AG20443 (cell line): ENCODE measurements at places on chromosomes 7 and 10.

DNA sequence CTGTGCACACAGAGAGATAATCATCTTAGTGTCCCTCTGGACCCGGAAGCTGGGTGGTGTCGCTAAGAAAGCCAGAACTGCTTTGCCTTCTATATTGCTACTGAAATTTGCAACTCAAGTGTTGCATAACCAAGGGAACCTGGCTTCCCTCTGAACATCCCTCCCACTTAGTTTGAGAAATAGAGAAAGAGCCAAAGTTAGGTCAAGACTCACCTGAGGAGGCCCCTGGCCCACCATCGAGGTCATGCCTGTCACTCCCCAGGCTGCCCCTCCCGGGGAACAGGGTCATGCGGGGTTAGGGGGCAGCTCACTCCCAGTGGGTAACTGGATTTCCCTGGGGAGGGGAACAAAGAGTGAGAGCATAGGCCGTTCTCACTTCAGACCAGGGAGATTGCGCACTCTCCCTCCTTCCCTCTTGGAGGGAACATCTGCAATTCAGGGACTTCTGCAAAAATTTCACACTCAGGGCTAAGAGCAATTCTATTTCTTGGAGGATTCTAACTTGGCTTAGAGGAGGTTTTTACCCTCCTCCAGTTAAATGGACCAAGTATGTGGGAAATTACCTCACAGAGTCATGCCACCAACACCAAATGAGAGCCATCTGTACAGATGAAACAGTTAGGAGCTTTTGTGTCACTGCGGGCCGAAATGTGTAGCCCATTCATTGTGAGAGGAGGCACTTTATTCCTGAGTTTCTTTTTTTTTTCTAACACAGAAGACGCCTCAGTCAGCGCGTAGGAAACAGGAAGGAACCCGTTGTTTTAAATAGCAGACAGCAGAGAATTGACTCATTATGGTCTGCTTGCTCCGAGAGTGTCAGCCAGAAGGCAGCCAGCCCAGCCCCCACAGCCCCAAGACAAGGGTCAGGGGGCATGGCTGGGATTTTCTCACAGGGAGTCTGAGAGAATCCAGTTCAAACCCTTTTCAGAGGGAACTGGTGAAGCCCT, 221.3 kb downstream of the ARHGAP12 start:
- peak; percentile 78 for DNase-seq

- peak; percentile 20 for DNase-seq
Measured at GRCh38 chr10:49550563-49550962, 11.6 kb upstream of the ERCC6 start.

- no peak for DNase-seq
Measured at GRCh38 chr10:21022821-21023220, 125.7 kb upstream of the NEBL start.

- no peak for DNase-seq
Measured at GRCh38 chr10:86301971-86302370, 64.6 kb downstream of the GRID1 start.

DNA sequence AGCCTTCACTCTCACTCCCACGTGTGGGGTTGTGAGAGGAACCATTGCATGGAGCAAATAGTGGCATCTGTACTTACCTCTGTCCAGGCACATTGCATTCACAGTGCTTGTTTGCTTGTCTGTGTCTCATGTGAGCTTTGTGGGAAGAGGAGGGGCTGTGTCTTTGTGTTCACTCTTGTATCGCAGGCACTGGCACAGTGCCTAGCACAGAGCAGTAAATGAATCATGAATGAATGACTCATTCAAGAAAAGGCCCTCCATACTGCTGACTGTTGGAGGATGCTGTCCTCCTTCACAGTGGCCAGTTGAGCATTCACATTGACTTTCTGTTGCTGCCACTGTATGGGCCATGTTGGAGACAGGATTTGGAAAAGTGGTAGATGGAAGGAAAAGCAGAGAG, 125.3 kb downstream of the SORCS3 start:
- no peak for DNase-seq

- DNase-seq: no peak
Measured at GRCh38 chr10:129253161-129253864, 213.7 kb upstream of the MGMT start.

DNA sequence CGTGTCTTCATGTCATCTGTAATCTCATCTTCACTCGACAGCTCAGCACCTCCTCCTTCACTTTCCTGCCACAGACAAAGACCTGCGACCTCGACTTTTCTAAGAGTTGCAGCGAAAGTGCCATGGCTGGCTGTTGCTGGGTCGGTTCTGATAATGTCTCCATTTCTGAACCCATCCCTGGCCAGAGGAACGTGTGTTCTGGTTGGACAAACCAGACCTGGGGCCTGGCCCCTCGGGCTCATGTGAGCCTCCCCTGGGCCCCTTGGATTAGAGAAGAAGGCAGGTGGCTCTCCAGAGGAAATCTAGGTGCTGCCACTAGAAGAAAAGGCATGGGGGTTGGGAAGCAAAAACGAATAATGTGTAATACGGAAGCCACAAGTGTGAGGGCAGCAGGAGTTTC, 273.7 kb downstream of the GLRX3 start:
- no peak for DNase-seq

DNA sequence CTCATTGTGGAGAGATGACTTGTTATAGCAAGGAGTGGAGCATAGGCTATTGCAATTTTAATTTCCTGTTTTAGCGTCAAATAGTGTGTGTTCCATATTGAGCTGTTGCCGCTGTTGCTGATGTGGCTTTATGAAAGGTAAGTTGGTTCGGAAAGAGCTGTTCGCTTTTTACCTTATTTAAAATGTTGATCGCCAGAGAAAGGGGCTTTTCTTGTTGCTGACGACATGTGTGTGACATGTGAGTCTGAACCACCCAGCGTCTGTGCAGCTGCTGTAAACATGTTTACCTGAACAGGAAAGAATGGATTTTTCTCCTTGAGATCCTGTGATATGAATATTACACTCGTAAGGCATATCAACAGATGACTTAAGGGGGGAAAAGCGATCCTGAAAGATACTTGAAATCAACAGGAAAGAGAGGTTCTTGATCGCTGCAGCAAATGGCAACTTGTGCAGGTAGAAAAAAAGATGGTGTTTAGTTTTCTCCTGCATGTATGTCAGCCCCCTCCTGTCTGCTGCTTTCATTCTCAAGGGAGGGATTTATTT, 2.5 kb downstream of the ZEB1 start:
- no peak for DNase-seq

DNA sequence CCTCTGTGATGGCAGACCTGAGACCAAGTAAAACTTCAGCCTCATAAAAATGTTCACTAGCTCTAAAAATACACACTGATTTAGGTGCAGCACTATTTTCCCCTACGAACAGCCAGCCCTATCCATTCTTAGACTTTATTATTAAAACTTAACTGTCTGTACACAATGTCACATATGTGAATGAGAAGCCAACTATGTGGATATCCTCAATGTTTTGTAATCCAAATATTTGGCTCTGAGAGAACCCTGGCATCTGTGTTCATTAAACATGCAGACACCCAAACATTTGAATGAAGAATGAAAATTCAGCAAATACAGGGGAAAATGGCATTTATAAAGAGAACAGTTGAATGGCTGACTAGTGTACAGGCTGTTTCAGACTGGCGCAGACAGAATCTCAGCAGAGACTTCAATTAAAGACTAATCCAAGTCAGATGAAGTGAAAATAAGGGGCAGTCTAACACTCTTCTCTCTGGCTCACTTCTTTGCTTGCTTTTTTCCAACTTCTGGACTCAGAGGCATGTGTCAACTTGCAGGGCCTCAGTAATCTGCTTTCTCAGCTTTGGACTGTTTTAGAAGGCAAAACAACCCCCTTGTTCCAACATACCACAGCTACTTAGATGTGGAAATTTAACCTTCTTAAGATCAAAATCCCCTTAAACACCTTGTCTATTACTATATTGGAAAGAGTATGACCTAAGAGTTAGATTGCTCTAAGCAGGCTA, 47.4 kb upstream of the FAM180A start:
- peak; percentile 25 for DNase-seq

GRCh38 chr7:28290496-28290895, 109.9 kb upstream of the JAZF1 start:
- no peak for DNase-seq

DNA sequence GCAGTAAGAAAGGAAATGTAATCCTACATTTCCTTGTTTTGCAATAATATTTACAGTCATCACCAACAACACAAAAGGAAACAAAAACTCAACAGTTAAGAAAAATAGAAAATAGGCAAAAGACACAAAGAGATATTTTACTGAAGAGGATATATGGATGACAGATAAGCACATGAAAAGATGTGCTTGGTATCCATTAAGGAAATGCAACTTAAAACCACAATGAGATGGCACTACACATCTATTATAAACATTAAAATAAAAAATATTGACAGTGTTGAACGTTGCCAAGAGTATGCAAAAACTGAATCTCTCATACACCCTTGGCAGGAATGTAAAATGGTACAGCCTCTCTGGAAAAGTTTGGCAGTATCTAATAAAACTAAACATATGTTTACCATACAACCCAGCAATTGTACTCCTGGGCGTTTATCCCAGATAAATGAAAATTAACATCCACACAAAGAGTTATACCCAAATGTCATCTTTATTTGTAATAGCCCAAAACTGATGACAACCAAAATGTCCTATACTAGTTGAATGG, 5.4 kb downstream of the CEP41 start:
- no peak for DNase-seq

DNA sequence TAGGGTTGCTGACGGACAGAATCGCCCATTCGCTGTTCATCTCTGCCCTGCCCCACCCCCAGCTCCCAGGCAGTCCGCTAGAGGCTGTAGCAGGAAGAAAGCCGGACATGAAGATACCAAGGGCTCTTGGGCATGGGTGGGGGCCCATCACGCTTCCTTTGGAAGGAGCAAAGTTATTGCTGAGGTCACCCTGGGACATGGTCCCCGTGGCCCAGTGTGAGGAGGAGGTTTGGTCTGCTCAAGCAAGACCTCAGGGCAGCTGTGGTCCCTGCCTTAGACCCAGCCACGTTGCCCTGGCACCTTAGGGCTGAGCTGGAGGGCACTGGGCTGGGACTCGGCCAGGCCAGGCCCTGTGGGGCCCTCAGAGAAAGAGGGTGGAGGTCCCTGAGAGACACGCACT, 132.1 kb upstream of the NPS start:
- no peak for DNase-seq

DNA sequence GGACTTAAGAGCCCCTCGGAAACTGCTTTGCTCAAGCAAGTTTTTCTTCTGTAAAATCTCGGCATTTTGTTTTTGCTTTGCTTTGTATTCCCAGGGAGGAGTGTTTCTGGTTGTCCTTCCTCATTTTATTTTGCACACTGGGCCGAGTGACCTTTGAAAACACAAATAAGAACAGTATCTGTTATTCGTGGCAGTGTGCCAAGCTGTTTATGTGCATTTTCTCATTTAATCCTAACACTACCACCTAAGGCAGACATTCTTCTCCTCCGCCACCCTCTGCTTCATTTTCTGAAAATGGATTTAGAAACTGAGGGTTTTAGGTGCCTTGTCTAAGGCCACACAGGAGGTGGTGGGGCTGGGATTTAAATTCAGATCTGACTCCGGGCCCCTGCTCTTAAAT, 218.5 kb downstream of the TCF7L2 start:
- no peak for DNase-seq
